Stimulated activated CD4-positive, alpha-beta T cell treated with anti-CD3 and anti-CD28 coated beads, Interleukin-15, amount 100 ng/mL, for 1 hour (primary cell): ENCODE measurements at places on chromosomes 4 and X.

DNA sequence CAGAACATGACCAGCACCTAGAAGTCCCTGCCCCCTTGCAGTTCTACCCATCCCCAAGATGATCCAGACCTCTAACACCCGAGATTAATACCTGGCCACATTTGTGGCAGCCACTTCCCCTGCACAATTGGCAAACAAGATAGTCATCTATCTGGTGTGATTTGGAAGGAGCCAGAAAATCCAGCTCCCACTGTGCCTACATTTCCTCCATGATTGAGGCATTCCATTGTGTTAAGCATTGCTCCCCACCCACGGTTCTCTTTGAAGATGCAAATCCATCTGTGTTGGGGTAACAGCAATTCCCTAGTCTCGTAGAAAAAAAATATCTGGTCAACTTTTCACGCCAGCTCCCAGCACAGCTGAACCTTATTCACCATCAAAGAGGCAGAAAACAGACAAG lies 405.0 kb downstream of the BCOR start:
- DNase-seq, result no peak

DNA sequence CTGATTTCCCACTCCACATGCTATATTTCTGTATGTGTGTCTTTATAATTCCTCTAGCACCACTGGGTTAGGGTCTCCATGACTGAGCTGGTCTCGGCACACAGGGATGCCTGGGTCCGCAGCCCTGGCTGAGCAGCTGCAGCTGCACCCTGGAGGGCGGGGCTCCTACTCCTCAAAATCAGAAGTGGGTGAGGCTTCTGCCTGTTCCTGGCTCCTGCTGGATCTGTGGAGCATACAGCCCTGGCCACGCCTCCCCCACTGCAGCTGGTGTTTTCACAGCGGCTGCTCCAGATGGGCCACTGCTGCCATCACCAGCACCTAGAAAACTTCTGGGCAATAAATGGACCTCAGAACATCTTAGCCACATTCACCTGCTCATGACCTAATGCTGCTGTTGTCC lies 30.9 kb downstream of the SPCS3 start:
- no peak for DNase-seq

GRCh38 chrX:25158635-25159034 lies 142.9 kb upstream of the ARX start:
- no peak for DNase-seq

DNA sequence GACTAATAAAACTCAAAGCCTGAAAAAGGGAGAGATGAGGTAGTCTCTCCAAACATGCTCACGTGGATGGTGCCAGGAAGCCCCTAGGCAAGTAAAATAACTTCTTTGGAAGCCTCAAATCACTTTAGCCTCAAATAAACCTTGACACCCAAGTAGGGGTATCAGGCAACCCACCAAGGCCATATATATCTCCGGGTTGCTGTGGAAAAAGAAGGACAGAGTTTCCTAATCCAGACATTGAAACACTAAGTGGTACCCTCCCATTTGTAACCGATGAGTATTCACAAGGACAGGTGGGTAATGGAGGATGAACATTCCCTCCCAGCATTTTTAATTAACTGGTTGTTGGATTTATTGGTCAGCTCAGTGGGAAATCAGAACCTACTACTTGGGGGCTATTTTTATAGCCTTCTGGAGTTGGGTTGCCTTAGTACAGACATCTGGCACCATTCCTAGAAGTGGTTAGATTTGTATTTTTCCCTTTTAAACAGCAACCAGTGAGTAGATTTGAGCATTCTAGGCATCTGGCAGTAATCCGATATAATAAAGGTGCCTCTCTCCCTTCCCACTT lies 87.7 kb downstream of the GPC3 start:
- DNase-seq, result no peak

DNA sequence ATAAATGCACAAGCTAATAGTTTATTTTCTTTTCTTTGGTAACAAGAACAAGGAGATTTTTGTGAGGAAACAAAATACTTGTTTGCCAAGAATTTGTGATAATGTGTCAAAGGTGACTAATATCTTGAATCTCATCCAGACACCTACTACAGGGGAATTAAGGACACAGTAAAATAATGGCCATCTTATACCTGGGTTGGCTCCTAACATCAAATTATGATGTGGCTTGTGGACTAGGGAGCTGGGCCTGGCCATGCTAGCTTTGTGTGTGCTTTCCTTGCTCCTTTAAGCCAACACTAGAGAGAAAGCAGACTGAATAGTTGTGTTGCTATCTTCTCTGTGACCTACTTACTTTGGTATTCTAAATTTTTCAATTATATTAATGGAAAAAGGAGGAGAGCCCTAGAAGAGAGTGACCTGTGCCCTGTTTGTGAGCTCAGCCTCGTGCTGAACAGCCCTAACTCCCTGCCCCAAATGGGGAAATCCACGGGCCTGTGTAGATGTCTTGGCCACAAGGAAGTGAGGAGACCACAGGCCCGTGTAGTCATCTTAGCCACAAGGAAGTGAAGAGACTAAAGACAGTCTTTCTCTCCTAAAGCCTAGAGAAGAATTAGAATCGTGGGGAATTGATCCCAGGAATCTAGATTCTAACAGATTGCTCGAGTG lies 23.3 kb downstream of the ARHGAP24 start:
- DNase-seq, result no peak

GRCh38 chrX:114930227-114930626 lies 87.2 kb downstream of the IL13RA2 start:
- DNase-seq, result no peak

DNA sequence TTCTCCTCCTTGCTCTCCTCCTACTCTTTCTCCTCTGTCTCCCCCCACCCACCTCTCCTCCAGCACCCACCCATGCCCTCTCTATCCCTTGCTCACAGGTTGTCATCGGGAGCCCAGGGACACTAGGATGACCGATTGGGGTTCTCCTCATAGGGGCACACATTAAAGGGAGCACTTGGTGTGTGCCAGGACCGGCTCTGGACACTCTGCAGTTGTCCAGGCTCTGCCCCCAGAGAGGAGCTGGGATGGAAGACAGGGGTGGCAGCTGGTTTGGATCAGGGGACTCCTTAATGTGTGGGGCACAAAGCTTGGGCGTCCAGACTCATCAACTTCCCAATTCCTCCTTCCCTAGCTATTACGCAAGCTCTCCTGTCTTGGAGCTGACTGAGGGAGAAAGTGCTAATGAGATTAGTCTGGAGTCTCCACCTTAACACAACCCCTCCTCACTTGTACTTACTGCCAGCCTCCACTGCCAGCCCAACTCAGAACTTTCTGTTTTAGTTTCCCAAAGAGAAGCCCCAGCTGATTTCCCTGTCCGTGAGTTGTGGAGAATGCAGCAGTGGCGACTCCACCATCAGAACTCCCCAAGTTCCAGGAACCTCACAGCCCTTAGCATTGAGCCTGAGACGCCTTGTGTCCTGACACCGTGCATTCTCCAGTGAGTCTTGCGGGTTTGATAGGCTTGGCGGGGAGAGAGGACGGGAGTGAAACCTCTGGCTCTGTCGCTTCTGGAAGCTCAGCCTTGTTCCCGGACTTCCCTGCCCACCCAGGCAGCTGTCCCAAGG lies 52.2 kb downstream of the CXorf49B start:
- no peak for DNase-seq

DNA sequence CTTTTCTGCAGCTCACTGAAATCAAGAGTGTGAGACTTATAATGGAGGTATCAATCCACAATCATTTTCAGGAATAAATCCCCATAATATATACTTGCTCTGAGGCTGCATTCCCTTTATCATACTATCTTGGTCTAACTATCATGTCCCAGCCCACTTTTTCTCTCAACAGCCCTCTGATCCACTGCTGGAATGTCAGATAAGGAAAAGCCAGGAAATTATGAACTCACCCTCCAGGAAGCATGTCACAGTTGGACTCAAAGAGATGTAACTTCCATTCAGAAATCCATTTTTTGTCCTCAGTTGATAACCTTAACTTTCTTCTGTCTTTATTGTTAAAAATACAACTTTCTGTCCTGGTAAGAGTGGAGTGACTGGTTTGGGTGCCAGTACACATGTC lies 144.9 kb downstream of the PCDH19 start:
- DNase-seq, result no peak

DNA sequence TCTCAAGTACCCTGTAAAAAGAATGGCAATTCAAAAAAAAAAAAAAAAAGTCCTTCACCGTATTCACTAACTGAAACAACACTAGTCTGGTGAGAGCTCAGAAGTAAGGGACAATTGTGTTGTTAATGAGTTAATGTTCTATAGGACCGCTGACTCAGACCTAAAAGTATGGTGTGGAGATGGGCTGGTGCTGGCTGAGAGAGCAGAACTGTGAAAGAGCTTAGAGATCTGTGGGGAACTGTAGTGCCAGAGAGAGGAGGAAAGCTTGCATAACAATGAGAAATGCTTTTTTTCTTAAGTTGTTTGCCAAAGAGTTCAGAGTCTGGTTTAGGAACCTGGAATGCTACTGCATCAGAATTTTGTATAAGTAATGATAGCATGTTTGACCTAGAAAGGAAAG lies 65.1 kb downstream of the LHFPL1 start:
- no peak for DNase-seq

DNA sequence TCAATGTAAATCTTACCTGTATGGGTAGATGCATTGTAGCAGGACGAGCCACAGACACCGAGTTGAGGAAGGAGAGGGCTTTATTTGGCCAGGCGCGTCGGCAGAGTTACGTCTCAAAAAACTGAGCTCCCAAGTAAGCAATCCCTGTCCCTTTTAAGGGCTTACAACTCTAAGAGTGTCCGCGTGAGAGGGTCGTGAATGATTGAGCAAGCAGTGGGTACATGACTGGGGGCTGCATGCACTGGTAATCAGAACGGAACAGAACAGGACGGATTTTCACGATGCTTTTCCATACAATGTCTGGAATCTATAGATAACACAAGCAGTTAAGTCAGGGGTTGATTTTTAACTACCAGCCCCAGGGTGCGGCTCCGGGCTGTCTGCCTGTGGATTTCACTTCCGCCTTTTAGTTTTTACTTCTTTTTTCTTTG lies 524.9 kb upstream of the HTR2C start:
- DNase-seq, result no peak

DNA sequence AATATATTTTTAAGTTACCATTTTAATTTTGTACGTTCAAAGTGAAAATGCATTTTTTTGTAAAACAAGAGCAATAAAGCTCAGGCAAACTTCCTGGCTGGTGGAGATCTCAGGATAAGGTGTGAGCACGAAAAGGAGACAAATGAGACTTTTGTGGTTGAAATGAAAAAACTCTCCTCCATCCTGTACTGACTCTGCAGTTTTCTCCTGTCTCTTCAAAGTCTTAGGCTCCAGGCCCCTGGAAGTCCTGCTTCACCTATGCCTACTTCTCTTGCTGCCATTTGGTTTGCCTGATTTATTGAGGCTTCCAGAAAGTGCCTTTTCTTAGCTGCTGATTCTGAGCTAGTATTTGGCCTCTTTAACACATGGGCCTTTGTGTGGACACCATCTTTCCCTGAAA lies 77.7 kb downstream of the MAML3 start:
- DNase-seq, result no peak

GRCh38 chr4:13570916-13571315 lies 26.6 kb upstream of the NKX3-2 start:
- DNase-seq, result no peak

DNA sequence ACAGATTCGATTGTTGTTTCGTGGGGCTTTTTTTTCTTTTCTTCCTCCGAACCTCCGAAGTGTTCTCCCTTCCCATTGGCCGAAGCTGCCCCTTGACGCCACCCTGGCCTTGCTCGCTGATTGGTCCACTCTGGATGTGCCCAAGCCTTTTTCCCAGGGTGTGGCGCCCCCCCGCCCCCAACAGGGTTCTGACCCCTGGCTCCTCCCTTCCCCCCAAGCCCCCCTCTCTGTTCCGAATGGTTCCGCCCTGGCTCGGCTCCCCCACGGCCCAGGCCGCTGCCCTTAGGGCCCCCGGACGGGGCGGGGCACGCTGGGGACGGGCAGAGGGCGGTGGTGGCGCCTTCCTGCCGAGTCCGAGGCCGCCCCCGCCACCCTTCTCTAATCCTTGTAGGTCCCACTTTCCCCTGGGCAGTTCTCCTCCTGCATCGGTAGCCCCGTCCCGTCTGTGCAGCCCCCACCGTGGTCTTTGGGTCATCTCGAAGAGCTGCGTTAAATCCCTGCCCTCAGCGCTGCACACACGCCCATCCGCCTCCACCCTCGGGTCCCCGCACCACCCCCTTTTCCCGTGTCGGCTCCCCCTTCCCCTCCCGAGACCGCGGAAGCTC lies 25.5 kb downstream of the UTP14A start:
- peak; percentile 5 for DNase-seq

- DNase-seq, result no peak
Measured at GRCh38 chrX:148885203-148885602, 384.8 kb downstream of the AFF2 start.

- DNase-seq, result no peak
Measured at GRCh38 chr4:100935090-100935489, 412.2 kb downstream of the PPP3CA start.

- DNase-seq, result no peak
Measured at GRCh38 chr4:139521754-139522401, 34.1 kb downstream of the SETD7 start.

DNA sequence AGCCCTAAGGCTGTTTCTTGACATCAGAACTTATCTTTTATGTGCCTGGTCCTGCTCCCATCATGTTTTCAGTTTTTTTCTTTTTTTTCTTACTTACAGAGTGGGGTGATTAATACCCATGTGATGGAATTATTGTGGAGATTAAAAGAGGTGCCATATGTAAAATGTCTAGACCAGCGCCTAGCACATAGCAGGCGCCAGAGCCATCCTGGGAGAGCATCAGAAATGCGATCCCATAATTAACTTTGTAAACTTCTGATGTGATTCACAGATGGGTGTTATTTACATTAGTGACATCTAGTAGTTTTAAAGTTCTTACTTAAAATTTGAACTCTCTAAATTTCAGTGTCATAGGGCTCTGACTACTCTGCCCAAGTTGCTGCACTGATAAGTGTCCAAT lies 66.2 kb upstream of the PGRMC2 start:
- DNase-seq, result no peak

DNA sequence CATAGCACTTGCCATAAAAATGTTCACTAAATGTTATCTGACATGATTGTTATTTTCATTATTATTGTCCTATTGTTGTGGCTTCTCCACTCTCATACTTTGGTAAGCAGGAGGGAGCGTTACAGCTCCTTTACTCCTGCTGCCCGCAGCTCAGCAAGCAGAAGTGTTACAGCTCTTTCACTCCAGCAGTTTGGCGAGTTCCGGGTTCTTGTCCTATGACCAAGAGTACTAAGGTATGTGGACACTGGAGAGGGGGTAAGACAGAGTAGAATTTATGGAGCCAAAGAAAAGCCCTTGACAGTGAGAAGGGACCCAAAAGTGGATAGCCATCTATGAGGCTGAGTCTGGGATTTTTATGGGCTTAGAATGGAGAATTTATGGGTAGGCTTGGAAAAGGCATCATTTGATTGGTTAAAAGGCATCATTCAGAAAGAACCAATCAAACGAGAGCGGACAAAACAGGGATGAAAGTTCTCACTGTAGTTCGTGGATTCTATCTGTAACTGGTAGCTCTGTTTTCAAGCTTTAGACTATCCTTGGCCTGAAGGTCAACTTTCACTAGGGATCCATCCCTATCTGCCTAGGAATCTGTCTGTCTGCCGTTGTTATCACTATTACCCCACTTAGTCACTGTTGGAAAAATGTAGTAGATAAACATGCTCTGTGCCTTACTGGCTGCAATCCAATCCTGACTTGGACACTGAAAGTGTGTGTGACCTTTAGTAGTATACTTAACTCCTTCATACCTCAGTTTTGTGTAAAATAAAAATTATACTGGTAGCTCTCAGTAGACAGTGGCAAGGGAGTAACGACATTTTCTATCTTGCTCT lies 545.6 kb upstream of the LCORL start:
- DNase-seq, result no peak

GRCh38 chrX:49177873-49178480 lies 6.3 kb downstream of the PLP2 start:
- no peak for DNase-seq

- no peak for DNase-seq
Measured at GRCh38 chr4:91840359-91840758, 463.4 kb upstream of the GRID2 start.
